ENCODE measurements at places on chromosomes 12 and 14.

GRCh38 chr14:77094672-77095284 lies 3.3 kb upstream of the CIPC start:
- DNase-seq = peak; percentile 74

DNA sequence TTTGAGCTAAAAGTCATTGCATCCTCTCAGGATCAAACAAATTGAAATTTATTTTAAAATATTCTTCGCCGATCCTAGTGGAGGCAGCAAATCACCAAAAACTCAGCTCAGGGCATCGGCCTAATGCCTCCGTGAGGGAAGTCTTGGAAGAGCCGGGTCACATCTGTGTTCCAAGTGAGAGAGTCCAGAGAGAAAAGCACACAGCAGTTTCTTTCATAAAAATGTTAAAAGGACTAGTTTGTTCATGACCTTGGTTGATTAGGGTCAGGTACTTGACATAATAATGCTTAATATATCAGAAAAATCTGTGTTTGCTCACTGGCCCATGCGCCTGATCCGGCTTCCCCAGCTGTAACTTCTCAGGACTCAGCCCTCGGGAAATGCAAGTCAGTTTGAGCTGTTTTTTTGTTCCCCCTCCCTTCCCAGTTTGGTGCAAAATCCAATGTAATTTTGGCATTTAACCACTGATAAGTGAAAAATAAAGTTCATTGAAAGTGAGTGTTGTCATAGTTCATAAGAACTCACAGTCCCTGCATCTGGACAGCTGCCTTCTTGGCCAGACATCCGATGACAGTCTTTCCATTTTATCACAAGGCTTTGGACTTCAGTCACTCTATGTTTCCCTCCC lies 161.7 kb downstream of the CAND1 start:
- DNase-seq = no peak

DNA sequence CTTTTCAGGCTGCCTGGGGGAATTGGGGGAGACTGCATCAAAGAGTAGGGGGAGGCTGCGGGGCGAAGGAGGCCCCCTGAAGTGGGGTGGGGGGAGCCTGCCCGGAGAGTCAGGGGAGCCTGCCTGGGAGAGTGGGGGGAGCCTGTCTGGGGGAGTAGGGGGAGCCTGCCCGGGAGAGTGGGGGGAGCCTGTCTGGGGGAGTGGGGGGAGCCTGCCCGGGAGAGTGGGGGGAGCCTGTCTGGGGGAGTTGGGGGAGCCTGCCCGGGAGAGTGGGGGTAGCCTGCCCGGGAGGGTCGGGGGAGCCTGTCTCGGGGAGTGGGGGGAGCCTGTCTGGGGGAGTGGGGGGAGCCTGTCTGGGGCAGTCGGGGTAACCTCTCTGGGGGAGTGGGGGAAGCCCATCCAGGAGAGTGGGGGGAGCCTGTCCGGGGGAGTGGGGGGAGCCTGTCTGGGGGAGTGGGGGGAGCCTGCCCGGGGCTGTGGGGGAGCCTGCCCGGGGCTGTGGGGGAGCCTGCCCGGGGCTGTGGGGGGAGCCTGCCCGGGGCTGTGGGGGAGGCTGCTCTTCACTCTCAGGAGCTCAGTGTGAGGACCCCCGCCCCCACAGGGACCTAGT lies 6.5 kb upstream of the DEGS2 start:
- no peak for DNase-seq

GRCh38 chr12:50609292-50609874 lies 104.6 kb downstream of the DIP2B start:
- no peak for DNase-seq

DNA sequence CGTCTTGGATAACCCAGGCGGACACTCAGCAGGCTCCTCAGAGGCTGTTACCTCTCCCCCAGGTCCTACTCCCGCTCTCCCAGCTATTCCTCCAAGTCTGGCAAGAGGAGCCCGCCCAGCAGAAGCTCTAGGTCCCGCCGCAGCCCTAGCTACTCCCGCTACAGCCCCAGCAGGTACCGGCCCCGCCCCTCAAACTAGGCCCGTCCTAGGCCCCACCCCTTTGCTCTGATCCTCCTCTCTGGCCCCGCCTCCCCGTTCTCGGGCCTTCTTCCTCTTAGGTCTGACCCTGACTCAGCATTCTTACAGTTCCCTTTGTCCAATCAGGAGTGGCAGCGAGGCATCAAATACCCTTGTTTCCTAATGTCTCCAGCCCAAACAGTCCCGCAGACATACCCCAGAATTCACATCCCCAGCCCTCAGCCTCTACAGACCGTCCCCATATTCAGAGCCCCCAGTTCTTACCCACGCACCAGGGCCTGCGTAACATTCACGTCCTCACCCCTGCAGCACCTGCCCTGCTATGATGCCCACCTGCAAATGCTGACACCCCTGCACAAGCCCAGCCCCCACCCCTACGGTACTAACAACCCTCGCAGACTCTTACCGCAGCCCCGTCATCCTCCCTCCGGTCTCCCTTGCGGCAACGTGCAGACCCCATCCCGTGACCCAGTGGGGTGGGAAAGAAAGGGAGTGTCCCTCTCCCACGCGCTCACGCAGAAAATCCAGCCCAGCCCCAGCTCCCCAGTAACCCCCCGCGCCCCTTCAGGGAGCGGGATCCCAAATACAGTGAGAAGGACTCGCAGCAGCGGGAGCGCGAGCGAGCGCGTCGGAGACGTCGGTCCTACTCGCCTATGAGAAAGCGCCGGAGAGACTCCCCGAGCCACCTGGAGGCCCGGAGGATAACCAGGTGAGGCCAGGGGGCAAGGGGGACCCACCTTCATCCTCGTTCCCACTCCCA lies 25.0 kb upstream of the HSPB8 start:
- no peak for DNase-seq

DNA sequence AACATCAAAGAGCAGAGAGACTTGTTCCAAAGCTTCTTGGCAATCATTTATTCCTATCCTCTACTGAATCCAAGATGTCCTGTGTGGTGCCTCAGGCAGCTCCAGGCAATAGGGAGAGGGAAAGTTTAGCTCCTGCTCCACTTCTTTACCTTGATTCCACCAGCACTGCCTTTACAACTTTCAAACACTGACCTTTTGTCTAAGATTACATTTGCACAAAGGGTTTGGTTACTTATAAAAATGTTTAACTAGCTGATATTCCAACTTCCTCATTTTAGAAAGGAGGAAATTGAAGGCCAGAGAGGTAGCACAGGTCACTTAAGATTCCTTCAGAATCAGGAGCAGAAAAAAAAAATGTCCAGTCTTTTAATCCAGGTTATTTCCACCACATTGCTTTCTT lies 192.7 kb downstream of the BTG1 start:
- DNase-seq = no peak

GRCh38 chr14:52801014-52801712 lies 9.8 kb upstream of the GNPNAT1 start:
- DNase-seq = no peak

DNA sequence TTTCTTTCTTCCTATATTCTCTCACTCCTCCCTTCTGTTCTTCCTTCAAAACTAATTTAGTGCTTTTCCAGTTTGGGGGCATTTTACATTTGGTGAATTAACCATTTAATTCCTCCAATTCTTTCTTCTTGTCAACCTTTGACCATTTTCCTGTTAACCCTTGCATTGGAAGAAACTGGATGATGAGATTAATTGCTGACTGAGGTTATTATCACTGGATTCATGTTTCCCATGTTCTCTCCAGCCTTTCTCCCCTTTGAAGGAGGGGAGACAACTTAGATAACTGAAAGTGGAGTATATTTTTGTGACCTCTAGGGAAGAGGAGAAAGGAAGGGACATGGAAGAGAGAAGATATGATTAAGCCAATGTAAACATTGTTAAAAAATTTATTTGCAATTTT lies 70.5 kb downstream of the SLCO1A2 start:
- DNase-seq = no peak

- DNase-seq = no peak
Observed at GRCh38 chr12:7793211-7793610, 4.0 kb downstream of the NANOG start.

- no peak for DNase-seq
Observed at GRCh38 chr12:53739214-53740129, 12.2 kb upstream of the CALCOCO1 start.

GRCh38 chr14:100586403-100587085 lies 673 bp downstream of the BEGAIN start:
- peak; percentile 61 for DNase-seq

DNA sequence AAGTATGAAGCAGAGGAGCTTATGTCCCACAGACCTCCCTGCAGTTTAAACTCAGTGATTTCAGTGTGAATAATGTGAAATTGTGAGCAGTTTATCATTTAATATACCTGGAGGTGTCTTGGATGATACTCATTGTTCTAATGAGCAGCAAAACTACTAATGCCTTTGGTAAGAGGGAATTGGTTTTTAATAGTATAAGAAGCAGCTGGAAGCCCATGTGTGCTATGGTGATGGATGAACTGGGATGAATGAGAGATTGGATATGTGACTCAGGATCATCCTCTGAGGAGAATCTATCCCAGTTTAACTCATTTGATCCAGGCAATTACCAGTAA lies 7.1 kb upstream of the CCDC184 start:
- DNase-seq = no peak

GRCh38 chr12:44842669-44843068 lies 33.4 kb downstream of the NELL2 start:
- no peak for DNase-seq

GRCh38 chr14:89481196-89481595 lies 64.2 kb upstream of the FOXN3 start:
- no peak for DNase-seq

DNA sequence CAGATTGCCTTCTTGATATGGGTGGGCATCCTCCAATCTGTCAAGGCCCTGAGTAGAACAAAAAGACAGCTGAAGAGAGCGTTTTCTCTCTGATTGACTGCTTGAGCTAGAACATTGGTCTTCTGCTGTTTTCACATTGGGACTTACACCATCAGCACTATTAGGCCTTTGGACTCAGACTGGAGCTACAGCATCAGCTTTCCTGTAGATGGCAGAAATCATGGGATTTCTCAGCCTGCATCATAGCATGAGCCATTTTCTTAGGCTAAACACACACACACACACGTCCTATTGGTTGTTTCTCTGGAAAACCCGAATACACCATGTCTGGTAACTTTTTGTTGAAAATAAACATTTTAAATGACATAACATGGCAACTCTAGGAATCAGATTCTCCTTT lies 15.8 kb upstream of the PPM1A start:
- no peak for DNase-seq

DNA sequence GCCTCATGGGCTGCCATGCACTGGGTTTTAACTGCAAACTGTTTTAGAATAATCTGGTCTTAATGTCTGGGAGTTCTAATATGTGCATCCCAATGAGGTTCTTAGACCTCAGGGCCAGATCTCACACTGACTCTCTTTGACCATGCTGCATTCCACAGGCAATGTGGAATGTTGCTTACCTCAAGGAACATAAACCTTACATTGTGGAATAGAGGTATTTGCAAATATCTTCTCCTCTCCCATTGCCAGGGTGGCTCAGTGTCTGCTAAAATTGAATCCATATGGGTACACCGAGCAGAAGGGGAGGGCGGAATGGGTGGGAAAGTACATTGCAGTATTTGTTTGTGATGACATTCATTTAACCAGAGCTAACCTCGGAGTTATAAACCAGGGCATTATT lies 78.6 kb downstream of the CHST11 start:
- no peak for DNase-seq

DNA sequence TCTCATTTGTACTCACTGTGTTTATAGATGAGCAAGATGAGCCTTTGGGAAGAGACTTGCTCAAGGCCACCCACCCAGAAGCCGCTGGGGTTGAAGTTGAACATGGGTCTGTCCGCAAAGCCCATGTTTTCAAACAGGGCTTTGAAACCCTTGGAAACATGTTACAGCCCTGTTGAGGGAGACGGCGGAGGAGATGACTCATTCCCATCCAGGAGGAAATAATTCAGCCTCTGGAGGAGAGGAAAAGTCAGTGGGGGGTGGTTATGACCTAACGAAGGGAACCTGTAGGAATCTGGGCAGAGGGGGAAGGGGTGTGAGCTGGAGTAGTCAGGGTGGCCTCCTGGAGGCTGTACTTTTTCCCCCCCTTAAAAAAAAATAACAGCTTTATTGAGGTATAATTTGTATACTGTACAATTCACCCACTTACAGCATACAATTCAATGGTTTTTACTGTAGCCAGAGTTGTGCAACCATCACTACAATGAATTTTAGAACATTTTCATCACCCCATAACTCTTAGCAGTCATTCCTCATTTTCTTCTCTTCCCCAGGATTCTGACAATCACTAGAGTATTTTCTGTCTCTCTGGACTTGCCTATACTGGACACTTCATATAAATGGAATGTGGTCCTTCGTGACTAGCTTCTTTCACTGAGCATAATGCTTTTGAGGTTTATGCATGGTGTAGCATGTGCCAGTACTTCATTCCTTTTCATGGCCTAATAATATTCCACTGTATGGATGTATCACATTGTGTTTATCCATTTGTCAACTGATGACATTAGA lies 1.9 kb upstream of the RIN3 start:
- peak; percentile 81 for DNase-seq

GRCh38 chr14:81890020-81890419 lies 356.4 kb upstream of the SEL1L start:
- DNase-seq = no peak

GRCh38 chr14:88195676-88196075 lies 127.4 kb downstream of the KCNK10 start:
- DNase-seq = no peak

DNA sequence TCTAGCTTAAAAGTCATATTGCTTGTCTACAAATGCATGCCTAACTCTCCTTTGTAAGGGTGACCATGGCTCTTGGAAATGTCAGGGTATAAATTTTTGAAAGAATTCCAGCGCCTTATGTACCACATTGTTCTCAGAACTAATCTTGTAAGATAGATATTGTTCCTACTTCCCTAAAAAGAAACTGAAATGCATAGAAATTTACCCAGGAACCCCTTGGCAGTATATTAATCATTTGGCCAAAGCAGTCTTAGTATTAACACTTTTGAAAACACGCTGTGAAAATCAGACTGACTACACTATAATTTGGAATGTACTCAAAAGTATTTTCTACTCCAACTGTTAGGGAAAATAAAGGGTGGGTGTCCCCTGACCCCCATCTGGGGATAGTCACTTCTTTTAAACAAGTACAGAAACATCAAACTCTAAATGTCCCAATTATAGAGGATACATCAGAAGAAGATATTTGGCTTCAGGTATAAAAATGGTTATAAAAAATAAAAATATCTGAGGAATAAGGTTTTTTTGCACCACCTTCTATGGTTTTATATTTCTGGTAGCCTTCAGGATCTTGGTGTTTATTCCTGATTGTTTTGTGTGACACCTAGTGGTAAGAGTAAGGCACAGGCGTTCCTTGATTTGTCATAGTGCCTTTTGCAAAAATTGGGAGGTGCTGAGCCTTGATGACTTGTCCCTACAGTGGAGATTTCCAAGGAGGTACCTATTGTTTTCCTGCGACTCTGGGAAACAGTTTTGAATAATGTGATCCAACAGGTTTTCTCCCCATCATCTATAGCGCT lies 2.2 kb upstream of the NFKBIA start:
- peak; percentile 66 for DNase-seq

- DNase-seq = no peak
Observed at GRCh38 chr14:104743461-104744380, 9.2 kb upstream of the SIVA1 start.

Measured in urothelium cell line (cell line).